ENCODE measurements at places on chromosomes 13 and 19.

DNA sequence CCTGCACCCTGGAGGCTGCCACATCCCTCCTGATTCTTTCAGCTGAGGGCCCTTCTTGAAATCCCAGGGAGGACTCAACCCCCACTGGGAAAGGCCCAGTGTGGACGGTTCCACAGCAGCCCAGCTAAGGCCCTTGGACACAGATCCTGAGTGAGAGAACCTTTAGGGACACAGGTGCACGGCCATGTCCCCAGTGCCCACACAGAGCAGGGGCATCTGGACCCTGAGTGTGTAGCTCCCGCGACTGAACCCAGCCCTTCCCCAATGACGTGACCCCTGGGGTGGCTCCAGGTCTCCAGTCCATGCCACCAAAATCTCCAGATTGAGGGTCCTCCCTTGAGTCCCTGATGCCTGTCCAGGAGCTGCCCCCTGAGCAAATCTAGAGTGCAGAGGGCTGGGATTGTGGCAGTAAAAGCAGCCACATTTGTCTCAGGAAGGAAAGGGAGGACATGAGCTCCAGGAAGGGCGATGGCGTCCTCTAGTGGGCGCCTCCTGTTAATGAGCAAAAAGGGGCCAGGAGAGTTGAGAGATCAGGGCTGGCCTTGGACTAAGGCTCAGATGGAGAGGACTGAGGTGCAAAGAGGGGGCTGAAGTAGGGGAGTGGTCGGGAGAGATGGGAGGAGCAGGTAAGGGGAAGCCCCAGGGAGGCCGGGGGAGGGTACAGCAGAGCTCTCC lies 6.9 kb upstream of the CEACAM5 start:
- H3K27ac ChIP-seq: no peak overlapping the region
- no peaks in the 10 kb centered on the region for H3K4me1 ChIP-seq
- peaks cover 5% of the 10 kb centered on the region for H3K27me3 ChIP-seq
- no peaks in the 10 kb centered on the region for H3K36me3 ChIP-seq
- peak; percentile 28 for DNase-seq

GRCh38 chr19:52896431-52897137 lies 851 bp downstream of the ZNF320 start:
- H3K4me3 ChIP-seq: peak overlapping the region; percentile 63
- no peak for DNase-seq
- no peaks in the 10 kb centered on the region for H3K27me3 ChIP-seq

DNA sequence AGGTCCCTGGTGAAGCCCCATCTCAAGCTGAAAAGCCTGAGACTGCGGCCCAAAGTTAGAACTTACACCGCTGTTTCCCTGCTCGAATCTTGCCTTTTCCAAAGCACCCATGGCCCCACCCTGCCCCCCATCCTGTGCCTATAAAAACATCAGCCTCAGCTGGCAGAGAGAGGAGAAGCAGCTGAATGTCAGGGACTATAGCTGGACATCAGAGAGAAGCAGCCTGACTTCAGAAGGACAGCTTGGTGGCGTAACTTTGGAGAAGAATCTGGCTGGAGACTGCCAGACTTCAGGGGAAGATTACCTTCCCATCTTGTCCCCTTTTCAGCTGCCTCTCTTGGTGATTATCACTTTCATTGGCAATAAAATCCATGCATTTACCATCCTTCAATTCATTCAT lies 9.3 kb upstream of the RCBTB2 start:
- H3K4me1 ChIP-seq: no peaks in the 10 kb centered on the region
- H3K4me3 ChIP-seq: no peak overlapping the region
- H3K36me3 ChIP-seq: no peaks in the 10 kb centered on the region
- no peak overlapping the region for H3K27ac ChIP-seq
- no peak for DNase-seq
- no peaks in the 10 kb centered on the region for H3K27me3 ChIP-seq

GRCh38 chr19:33553530-33554310 lies 32.1 kb upstream of the PEPD start:
- no peak overlapping the region for H3K4me3 ChIP-seq
- peaks cover 29% of the 10 kb centered on the region for H3K27me3 ChIP-seq
- H3K36me3 ChIP-seq: no peaks in the 10 kb centered on the region
- H3K27ac ChIP-seq: no peak overlapping the region
- H3K4me1 ChIP-seq: no peaks in the 10 kb centered on the region

- no peak for DNase-seq
- H3K4me3 ChIP-seq: no peak overlapping the region
- no peaks in the 10 kb centered on the region for H3K36me3 ChIP-seq
Measured at GRCh38 chr13:27012482-27013197, 159.0 kb downstream of the USP12 start.

DNA sequence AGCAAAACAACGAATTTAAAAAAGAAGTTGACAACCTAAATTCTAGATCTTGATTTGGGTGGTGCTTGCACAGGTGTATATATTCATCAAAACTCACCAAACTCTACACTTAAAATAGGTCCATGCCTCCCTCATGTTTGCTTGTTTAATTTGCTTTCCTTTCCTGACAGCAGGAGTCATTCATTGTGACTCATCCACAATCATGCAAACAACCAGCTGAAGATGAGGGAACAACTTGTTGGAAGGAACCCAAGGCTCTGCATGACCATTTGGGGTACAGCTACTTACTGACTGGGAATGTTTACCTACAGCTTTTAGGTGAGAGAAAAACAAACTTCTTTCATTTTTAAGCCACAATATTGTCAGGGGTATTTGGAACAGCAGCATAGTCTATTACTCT lies 96.6 kb downstream of the RXFP2 start:
- no peaks in the 10 kb centered on the region for H3K4me1 ChIP-seq
- H3K27ac ChIP-seq: no peak overlapping the region
- H3K36me3 ChIP-seq: no peaks in the 10 kb centered on the region
- H3K4me3 ChIP-seq: no peak overlapping the region
- peak; percentile 12 for DNase-seq

DNA sequence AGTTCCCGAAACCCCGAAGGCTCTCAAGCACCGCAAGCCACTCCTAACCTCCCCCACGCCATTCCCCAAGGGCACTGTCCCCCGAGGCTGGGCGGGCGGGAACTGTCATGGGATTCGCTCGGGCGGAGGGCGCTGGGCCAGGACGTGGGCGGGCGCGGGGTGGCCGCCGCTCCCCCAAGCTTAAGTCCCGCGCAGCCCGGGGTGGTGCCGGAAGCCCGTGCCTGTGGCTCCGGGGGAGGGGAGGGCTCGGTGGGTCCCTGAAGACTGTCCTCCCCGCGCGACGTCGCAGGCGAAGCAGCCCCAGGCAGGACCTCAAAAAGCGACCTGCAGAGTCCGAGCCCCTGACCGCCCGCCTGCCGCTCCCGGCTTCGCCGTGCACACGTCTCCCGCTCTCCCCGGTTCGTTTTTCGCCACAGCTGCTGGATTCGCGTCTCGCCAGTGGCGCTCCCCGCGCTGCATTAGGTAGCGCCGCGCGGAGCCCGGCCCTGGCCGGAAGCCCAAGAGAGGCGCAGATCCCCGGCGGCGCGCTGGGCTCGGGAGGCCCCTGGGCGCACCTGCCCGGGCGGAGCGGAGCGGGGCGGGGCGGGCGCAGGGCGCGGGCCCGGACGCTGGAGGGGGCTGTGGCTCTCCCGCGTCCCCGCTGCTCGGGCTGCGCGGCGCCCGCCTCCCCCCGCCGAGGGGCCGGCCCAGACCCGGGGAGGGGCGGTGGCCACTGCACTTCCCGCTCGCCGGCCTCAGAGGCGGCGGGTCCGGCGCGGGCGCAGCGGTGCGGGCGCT lies at the start of gene FARP1:
FARP1 (plus strand) TSS at position 715 of the 777 bp plus-strand sequence. CDS start 70,149 bp downstream, outside the sequence.
- H3K27me3 ChIP-seq: no peaks in the 10 kb centered on the region
- DNase-seq: peak; percentile 67
- H3K4me3 ChIP-seq: peak within 1 kb of the TSS; percentile 95
- peaks cover 9% of the 10 kb centered on the region for H3K36me3 ChIP-seq
- H3K27ac ChIP-seq: peak within 1 kb of the TSS; percentile 42

- peaks cover 38% of the 10 kb centered on the region for H3K4me1 ChIP-seq
- H3K36me3 ChIP-seq: no peaks in the 10 kb centered on the region
- no peak overlapping the region for H3K4me3 ChIP-seq
- no peaks in the 10 kb centered on the region for H3K27me3 ChIP-seq
- DNase-seq: no peak
Measured at GRCh38 chr13:37490176-37490779, 108.3 kb downstream of the POSTN start.

GRCh38 chr13:36130552-36131221 lies 495 bp downstream of the DCLK1 start:
- H3K27ac ChIP-seq: no peak overlapping the region
- peaks cover 14% of the 10 kb centered on the region for H3K27me3 ChIP-seq
- peak; percentile 11 for DNase-seq
- peaks cover 10% of the 10 kb centered on the region for H3K4me1 ChIP-seq
- no peaks in the 10 kb centered on the region for H3K36me3 ChIP-seq

DNA sequence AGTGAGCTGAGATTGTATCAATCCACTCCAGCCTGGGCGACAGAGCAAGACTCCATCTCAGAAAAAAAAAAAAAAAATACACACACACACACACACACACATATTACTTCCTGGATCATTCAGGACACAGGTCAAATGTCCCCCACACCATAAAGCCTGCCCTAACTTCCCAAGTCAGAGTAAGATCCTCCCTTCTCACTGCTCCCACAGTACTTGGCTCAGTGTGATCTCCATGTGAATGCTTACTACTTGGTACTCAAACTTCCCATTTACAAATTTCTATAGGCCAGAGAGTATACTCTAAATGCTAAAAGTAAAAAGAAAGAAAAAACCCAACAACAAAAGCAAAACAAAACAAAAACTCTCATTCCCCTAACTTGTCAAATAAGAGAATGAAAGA lies 386.8 kb downstream of the SLITRK6 start:
- no peak for DNase-seq
- H3K27me3 ChIP-seq: no peaks in the 10 kb centered on the region
- no peak overlapping the region for H3K4me3 ChIP-seq
- no peak overlapping the region for H3K27ac ChIP-seq
- H3K36me3 ChIP-seq: no peaks in the 10 kb centered on the region
- no peaks in the 10 kb centered on the region for H3K4me1 ChIP-seq

DNA sequence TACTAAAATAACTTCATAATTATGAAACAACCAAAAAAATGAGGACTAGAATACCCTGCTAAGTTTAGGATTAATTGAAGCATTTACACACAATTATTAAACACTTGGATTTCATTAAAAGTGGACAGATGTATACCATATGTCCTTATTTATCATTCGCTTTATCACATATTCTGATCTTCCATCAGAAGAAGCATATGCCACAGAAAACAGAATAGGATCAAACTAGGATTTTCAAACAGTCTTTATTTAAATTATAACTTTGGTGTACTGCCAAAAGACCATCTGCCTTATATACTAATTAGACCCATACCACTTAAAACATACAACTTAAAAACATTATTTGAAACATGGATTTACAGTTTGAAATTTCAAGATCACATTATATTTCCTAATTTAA lies 727.1 kb upstream of the KLHL1 start:
- no peak for DNase-seq
- no peaks in the 10 kb centered on the region for H3K36me3 ChIP-seq
- H3K4me1 ChIP-seq: no peaks in the 10 kb centered on the region
- no peak overlapping the region for H3K4me3 ChIP-seq
- H3K27me3 ChIP-seq: no peaks in the 10 kb centered on the region
- no peak overlapping the region for H3K27ac ChIP-seq

DNA sequence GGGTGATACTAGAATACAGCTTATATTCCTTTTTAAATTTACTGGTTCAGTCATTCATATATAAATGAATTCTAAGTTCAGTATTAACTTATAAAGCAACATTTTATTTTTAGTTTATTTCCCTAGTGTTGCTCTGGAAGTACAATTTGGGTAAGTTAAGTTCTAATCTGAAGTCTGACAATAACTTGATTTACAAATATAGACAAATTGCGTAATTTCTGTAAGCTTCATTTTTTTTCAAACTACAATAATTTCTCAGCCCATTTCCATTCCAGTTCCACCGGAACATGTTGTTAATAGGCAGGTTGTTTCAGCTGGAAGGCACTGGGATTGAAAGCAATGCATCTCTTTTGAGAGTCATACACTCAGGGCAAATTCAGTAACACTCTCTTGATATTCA lies 2000.7 kb downstream of the OLFM4 start:
- no peaks in the 10 kb centered on the region for H3K27me3 ChIP-seq
- no peaks in the 10 kb centered on the region for H3K4me1 ChIP-seq
- no peak overlapping the region for H3K27ac ChIP-seq
- no peak overlapping the region for H3K4me3 ChIP-seq

GRCh38 chr19:10262771-10263170 lies 8.1 kb upstream of the ICAM1 start:
- peaks cover 21% of the 10 kb centered on the region for H3K36me3 ChIP-seq
- no peaks in the 10 kb centered on the region for H3K27me3 ChIP-seq
- no peak overlapping the region for H3K4me3 ChIP-seq
- H3K4me1 ChIP-seq: no peaks in the 10 kb centered on the region
- no peak overlapping the region for H3K27ac ChIP-seq

DNA sequence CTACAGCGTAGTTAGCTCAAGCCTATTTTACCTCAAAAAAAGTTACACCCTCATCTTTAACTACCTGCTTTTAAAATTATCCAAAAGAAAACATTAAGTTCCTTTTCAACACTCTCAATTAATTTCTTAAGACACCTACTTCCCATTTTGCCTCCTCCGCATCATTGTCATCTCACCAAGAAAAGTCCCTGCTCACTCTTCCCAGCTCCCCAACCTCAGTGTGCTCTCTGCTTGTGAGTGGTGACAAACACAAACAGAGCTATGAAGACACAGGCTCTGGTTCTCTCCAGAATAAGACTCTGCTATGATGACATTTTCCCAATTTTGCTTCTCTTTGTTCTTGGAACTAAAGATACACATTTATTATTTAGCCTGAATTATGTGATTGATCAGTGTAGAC lies 385.1 kb upstream of the HTR2A start:
- no peaks in the 10 kb centered on the region for H3K4me1 ChIP-seq
- H3K27me3 ChIP-seq: no peaks in the 10 kb centered on the region
- H3K27ac ChIP-seq: no peak overlapping the region

GRCh38 chr19:30512176-30513081 lies 140.2 kb downstream of the ZNF536 start:
- H3K4me1 ChIP-seq: no peaks in the 10 kb centered on the region
- no peak overlapping the region for H3K27ac ChIP-seq
- 0 out of 2 replicates have a peak, but pooled peaks cover 4% of the 10 kb centered on the region for H3K27me3 ChIP-seq
- no peaks in the 10 kb centered on the region for H3K36me3 ChIP-seq
- DNase-seq: no peak

DNA sequence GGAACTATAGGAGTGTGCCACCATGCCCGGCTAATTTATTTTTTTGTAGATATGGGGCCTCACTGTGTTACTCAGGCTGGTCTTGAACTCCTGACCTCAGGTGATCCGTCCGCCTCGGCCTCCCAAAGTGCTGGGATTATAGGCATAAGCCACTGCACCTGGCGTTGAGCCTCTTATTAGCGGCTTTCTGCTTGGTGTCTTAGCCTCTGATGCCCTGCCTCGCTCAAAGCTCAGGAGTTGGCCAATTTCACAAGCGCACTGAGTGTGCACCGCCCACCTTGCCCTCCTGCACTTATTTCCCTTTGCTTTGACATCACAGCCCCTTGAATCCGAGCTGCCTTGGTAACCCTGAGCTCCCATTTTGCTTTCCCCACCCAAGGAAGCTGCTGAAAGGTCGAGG lies 10.1 kb downstream of the YIPF2 start:
- no peak for DNase-seq
- H3K36me3 ChIP-seq: peaks cover 70% of the 10 kb centered on the region
- H3K27ac ChIP-seq: no peak overlapping the region
- H3K27me3 ChIP-seq: no peaks in the 10 kb centered on the region

GRCh38 chr19:3441089-3441985 lies 39.0 kb downstream of the SMIM24 start:
- peaks cover 84% of the 10 kb centered on the region for H3K36me3 ChIP-seq
- no peaks in the 10 kb centered on the region for H3K4me1 ChIP-seq
- DNase-seq: no peak
- no peak overlapping the region for H3K27ac ChIP-seq
- H3K4me3 ChIP-seq: no peak overlapping the region

- H3K4me1 ChIP-seq: 0 out of 2 replicates have a peak, but pooled peaks cover 4% of the 10 kb centered on the region
- H3K36me3 ChIP-seq: peaks cover 31% of the 10 kb centered on the region
- no peak overlapping the region for H3K4me3 ChIP-seq
Measured at GRCh38 chr13:98520674-98521449, 56.0 kb downstream of the STK24 start.

All from SJSA1 (cell line).